Activated CD4-positive, alpha-beta T cell treated with anti-CD3 and anti-CD28 coated beads for 24 hours (primary cell): ENCODE measurements at places on chromosomes 4 and X.

- DNase-seq: no peak
Measured at GRCh38 chrX:74104356-74105015, 199.5 kb upstream of the ZCCHC13 start.

DNA sequence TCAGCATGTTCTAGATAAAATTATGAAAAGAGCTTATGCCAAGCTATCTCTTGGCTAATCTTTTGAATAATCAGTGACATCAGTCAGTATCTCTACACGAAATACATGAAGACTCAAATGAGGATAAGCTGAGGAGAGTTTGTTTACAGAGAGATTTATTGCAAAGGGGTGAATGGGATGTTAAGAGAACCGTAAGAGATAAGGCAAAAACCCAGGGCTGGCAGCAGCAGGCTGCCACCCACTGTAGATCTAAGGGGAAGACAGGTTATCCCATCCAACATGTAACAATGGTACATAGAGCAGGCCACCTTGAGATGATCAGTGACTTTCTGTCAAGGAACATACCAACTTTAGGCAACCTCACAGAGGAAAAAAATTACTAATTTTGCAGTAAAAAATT, 432.1 kb upstream of the NR3C2 start:
- no peak for DNase-seq

DNA sequence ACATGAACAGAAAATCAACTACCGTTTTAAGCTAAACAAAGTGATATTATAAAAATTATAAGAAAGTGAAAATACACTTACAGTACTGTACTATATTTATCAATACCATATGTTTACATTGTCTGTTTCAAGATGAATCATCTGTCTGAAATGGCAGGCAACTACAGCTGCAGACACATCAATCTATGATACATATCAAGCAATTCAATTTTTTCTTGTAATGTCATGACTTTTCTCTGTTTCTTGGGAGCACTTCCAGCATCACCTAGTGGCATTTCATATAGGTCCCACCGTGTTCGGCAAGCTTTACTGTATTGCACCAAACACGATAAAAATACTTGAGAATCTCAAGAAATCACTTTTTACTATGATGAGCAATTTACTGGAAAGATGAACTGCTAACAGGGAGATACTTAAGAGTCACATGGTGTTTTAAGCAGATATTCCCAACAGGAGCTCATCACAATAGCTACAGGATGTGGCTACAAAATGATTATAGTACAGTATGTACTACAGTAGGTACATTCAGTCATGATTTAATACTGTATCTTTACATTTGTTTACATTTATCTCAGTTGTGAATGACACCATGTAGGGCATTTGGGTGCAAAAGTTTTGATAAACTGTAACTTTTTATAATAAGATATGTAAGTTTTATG, 207.4 kb downstream of the ADAM29 start:
- no peak for DNase-seq

DNA sequence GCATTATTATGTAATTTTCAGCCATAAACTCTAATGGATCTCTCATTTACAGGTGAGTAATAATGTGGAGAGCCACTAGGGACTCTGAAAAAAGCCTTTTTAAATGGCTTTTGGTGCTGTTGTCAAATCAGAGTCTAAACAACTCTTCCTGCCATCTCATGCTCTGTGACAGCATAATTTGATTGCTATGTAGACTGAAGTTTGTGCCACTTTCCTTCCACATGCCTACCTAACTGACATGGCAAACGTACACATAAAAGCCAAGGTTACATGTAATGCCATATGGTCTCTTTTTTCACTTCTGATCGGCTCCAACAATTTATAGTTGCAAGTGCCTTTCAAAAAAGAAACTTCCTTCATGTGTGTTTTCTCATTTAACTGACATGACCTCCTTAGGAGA, 94.3 kb downstream of the SH2D1A start:
- DNase-seq: no peak

DNA sequence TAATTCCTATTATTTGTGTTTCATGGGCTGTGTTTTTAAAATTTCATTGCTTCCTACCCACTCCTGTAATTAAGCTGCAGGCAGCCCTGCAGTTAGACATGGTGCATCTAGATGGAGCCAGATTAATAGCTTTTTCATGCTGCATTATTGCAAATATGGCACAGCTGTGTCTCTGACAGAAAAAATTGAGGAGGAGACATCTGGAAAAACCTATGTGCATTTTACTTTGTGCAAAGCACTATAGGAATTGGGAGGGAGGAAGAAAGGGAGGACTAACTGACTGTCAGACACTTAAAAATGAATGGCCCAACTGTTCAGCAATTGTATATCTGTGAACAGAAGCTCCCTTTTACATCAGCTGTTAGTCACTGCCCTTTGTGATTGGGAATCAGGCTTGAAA, 8.1 kb upstream of the RPGR start:
- no peak for DNase-seq

- DNase-seq: no peak
Measured at GRCh38 chrX:31435592-31435991, 363.8 kb upstream of the FTHL17 start.

- no peak for DNase-seq
Measured at GRCh38 chr4:181679754-181680153, 563.4 kb upstream of the TENM3 start.

DNA sequence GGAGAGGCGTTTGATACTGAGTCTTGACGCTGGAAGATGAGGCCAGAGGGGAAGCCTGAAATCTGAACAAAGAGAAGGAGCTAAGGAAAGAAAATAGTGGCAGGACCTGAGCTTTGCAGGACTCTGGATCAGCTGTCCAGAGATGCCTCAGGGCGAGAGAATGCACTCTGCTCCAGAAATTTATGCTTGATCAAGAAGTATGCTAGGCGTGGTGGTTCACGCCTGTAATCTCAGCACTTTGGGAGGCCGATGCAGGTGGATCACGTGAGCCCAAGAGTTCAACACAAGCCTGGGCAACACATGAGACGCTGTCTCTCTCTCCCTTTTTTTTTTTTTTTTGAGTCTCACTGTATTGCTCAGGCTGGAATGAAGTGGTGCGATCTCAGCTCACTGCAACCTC, 1.9 kb downstream of the TRIM75 start:
- no peak for DNase-seq

DNA sequence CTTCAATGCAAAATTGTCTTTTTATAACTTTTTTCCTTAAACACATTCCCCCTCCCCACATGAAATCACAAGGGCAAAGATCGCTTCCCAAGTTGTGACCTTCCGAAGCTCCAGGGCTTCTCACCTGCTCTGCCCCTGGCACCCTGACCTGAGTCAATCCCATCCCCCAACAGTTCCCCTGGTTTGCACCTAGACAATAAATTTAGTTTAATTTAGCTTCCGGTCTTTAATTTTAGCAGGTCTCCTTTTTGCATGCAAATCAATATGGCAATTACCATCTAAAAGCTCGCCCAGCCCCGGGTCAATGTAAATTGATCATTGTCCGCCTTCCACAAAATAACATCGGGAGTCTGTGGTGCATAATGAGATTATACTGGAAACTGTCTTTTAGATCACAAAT, 6.8 kb downstream of the BCOR start:
- DNase-seq: no peak

GRCh38 chrX:35841872-35842271, 43.7 kb downstream of the MAGEB16 start:
- DNase-seq: no peak

DNA sequence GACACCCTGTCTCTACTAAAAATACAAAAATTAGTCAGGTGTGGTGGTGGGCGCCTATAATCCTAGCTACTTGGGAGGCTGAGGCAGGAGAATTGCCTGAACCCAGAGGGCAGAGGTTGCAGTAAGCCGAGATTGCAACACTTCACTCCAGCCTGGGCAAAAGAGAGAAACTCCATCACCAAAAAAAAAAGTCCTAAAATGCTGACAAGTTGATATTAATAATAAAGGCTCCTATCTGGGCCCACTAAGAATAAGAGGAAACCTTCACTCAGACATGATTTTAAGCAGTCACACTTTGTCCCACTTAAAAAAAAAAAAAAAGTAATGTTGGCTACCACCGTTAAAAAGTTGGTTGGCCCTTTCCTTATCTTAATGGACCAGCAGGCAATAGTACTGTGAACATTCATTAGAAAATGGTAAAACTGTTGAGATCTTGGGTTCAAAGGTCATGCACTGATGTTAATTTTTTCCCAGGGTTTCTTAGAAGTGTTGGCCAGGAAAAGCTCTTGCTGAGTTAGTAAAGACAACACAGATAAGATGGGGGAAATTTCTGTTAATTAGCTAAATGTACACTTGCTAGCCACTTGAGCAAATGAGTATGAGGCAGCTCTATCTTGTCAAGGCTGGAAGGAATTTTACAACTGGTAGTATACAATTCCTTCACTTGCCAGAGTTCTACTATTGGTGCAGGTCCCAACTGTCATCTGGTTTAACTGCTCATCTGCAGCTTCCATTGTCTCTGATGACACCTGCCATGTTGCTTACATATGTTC, 43.6 kb upstream of the BMP2K start:
- DNase-seq: no peak

DNA sequence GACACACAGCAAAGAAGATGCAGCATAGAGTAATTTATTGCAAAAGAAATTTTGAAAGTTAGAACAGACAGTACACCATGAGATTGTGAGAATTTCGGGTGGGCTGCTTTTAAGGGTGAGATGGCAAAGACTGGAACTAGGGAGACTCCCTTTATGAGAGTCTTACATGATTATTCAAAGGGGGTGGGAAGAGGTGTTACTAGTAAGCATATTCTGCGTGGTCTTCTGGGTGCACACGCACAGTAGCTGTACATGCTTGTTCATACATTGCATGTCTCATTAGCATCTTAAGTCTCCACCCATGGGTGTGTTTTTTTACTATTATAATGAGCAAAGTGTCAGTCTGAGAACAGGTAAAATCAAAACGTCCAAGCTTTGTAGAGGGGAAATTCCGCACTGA, 49.4 kb upstream of the USP38 start:
- no peak for DNase-seq

- no peak for DNase-seq
Measured at GRCh38 chr4:121144021-121144420, 20.1 kb downstream of the TNIP3 start.

GRCh38 chrX:19709117-19709811, 178.1 kb downstream of the SH3KBP1 start:
- DNase-seq: no peak

DNA sequence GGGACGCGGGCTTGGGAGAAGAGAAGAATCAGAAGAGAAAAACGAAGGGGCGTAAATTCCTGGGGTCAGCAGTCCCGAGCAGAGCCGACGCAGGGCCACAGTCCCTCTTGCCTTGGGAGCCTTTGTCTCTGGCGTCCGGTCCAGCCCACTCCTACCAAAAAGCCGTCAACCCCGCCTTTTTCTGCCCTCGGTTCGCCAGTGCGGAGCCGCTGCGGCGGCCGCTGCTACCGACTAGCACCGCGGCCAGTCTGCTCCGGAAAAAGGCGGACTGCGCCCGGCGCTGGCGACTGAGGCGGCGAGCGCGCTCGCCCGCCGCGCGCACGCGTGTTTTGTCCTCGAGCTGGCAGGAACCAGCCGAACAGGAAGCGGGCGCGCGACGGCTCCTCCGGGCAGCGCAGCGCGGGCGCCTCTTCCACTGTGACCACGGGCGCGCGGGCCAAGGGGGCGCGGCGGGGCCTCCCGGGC, 502 bp downstream of the HNRNPDL start:
- no peak for DNase-seq

DNA sequence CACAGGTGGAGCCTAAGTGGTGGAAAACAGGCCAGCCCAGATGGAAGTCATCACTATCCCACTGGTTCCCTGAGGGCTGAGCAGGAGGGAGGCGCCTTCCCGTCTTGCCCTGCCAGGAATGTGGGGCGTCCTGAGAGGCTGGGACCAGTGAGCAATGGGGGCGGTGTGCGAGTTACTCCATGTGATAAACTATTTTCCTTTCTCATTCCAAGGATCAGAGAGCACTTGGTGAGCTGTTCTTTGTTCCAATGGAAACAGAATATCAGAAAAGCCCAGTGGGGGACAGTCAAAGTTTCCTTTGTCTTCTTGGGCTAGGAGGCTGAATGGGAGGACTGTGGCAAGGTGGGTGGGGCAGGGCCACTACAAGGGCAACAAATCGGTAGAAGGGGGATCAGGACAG, 86.2 kb downstream of the NHSL2 start:
- no peak for DNase-seq
